Mammary epithelial cell (primary cell): ENCODE measurements at places on chromosomes 2 and 18. TPM values are rescaled to one million over a fixed set of nuclear protein-coding genes. Genes with fewer than 3 reads are reported as not detected.

GRCh38 chr2:163213661-163214081 lies 375.1 kb upstream of the KCNH7 start:
- DNase-seq: peak; percentile 89

- peak; percentile 68 for DNase-seq
These were observed 1011.8 kb upstream of the CDH2 start for GRCh38 chr18:29188760-29189159.

DNA sequence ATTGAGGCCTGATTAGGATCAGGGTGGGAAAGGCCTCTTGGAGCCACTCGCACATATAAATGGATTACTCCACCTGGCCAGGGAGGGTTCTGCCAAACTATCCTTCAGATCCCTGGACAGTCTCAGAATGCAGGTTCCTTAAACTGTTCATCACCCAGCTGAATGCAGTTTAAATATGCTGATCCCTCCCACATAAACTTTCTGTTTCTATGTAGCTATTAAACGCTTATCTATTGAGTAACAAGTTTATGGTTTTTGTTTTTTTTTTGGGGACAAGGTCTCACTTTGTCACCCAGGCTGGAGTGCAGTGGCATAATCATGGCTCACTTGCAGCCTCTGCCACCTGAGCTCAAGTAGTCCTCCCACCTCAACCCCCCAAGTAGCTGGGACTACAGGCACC lies 1.9 kb downstream of the CAD start:
- DNase-seq: no peak

DNA sequence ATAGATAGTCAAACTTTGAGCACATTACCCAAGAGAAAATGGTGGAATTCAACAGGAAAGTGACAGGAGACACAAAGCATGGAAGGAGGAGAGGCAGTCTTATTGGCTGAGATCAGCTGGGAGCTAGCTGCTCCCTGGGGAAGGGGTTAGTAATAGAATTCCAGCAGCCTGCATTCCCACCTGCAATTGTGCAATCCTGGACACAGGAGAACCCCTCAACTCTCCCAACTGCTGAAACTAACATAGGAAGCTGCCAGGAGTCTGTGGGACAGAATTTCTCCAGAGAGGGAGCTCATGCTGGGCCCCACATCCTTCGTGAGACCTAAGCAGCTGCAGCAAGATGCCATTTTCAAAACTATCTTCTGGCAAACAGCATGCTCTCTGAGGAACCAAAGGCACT lies 69.8 kb upstream of the ACVR1C start:
- DNase-seq: no peak

- no peak for DNase-seq
These were observed 99.0 kb downstream of the PRKCE start for GRCh38 chr2:45750484-45750883.

- no peak for DNase-seq
These were observed 12.7 kb downstream of the ZNF24 start for GRCh38 chr18:35331367-35332087.

Gene PLGLB1
- 1.7 TPM for total RNA-seq

DNA sequence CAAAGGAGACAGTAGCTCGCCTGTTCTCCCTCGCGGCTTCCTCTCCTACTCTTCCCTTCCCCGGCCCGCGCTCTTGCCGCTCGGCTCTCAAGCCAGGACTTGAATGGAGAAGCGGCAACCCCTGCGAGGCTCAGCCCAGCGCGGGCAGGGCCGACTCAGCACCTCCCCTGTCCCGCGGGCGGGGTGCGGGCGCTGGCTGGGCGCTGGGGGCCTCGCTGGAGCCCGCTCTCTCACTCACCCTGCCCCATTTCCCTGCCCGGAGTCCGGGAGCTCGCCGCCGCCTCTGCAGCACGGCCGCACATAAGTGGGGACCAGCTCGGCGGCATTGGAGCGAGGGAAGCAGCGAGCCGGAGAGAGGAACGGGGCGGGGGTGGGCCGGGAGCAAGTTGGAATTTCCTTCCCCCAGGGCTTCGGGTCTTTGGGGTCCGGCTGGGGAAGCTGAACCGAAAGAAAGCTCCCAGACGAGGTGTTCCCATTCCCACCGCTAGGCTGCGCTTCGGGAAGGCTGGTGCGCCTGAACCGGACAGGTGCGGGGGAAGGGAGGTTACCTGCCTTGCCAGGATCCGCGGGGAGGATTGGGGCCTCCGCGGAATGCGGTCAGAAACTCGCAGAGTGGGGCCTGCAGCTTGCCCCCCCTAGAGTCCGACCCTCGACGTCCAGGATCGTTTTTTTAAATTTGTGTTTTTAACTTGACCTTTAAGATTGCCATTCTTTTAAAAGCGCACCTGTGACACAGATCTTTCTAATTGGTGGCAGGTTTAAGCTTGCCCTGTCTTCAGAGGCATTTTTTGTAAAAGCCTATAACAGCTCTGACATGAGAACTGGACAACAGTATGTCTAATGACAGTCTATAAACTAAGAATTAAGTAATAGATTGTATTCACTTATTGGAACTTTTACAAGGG lies at the start of gene COBLL1:
Gene COBLL1, minus strand, starts transcription at position 105 of the 905 bp plus-strand sequence. CDS start 627 bp downstream, outside the sequence.
- DNase-seq: peak; percentile 87

DNA sequence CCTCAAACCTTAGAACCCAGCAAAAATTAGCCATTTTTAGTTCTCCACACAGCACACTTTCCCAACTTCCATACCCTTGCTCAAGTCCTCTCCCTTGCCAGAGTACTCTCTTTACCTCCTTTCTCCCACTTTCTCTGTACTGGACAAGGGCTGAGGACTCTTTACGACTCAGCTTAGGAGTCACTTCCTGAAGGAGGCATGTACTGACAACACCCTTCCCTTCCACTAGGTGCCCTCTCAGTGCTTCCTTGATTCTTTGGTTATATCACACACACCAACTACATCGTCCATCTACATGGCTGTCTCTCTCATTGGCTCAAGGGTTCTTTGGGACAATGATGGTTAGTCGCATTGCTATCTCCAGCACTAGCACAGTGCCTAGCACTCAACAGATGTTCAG lies 5.2 kb upstream of the C18orf63 start:
- peak; percentile 65 for DNase-seq

GRCh38 chr2:174121175-174121574 lies 127.2 kb downstream of the OLA1 start:
- peak; percentile 7 for DNase-seq

DNA sequence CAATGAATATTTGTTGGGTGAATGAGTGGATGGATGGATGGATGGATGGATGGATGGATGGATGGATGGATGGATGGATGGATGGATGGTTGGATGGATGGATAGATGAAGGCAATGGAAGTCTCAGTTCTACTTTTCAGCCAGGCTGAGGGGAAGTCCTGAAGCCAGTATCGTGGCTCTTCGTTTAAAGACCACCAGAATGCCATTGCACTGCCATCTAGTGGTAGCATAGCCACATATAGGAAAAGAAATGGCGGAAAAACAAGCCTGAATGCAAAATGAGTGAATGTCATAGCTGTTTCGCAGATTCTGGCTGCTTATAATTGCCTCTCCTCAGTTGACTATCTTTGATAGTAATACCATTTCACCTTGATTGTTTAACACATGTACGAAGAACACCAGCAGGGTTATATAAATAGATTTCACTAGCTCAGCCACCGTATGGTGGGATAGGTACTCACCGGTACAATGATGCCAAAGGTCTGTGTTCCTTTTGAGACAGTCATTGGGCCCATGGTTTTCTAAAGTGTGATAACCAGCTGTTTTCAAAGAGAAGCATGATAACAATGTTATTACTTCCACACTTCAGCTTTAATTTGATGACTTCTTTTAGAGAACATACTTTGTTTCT lies 62.3 kb upstream of the GREB1L start:
- DNase-seq: peak; percentile 42

Gene REG3A
- total RNA-seq: not detected

DNA sequence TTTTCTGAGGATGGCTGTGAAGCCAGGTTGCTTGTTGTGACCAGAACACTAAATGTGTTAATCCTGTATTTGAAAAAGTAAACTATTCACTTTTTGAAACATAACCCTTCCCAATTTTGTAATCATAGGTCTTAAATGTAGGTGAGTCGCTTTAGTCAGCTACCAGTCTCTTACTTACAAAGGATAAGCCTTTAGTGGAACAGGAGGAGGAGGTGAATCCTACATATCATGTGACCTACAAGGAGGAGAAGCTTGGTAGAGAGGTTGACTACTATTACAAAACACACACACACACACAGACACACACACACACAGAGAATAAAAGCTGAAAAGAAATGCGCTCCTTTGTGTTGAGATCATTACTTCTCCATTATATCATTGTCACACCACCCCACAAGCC lies 59.9 kb upstream of the SPAG16 start:
- DNase-seq: peak; percentile 33

- no peak for DNase-seq
These were observed 237.3 kb upstream of the MYT1L start for GRCh38 chr2:2568411-2568810.

DNA sequence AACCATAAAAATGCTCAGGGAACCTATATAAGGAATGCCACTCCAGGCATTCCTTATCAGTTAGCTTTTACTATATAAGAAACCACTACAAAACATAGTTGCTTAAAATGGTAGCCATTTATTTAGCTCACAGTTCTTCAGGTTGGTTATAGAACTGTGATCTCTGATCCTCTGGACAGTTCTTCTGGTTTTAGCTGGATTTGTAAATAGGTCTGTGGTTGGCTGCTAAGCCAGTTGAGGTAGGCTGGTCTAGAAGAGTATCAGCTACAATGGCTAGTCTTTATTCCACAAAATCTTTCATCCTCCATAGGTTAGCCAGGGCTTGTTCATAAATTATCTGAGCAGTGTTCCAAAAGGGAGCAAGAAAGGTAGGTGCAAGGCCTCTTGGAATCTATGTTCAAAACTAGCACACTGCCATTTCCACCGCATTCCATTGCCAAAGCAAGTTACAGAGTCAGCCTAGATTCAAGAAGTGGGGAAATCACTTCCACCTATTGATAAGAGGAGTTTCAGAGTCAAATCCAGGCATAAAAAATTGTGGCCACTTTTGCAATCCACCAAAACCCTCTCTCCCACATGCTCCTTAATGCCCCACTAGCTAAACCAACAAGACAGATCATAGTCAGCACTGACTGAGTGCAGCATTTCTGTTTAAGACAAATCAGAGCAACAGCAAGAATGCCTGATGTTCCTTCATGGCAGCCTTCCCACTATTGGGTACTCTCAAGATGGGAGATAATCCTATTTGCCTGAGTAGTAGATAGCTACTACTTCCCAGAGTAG lies 146.4 kb downstream of the IRS1 start:
- no peak for DNase-seq

DNA sequence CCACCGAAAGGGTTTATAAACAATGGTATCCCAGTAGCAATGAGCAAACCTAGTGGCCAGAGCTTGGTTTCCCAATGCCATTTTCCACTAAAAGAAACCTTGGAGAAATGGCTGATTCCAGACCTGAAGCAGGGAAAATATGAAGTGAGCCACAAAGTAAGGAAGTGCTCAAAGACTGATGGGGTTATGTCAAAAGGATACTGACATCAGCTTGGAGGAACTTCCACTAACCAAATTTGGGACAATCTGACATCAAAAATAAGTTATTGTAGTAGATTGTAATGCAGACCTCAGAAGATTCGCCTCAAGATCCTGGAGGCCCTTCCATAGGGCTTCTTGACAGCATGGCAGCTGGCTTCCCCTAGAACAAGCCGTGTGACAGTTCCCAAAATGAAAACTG lies 79.4 kb upstream of the SP3 start:
- DNase-seq: no peak

DNA sequence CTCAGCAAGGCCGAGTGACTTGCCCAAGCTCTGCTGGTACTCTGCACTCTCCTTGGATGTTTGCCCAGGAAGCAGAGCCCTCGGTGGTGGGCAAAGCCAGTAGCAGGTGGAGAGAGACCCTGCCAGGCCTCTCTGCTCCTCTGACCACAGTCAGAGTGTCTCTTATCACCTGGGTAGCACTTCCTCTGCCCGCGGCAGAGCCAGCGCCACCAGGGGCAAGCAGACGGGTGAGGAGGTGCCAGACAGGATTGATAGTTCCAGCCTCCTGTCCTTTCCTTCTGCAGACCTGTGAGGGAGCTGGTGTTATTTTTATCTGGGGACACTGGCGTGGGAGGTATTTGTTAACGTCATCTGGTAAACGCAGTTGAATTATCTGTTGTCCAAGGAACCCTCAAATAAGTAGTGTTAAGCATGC lies 152.9 kb downstream of the SMAD7 start:
- no peak for DNase-seq

DNA sequence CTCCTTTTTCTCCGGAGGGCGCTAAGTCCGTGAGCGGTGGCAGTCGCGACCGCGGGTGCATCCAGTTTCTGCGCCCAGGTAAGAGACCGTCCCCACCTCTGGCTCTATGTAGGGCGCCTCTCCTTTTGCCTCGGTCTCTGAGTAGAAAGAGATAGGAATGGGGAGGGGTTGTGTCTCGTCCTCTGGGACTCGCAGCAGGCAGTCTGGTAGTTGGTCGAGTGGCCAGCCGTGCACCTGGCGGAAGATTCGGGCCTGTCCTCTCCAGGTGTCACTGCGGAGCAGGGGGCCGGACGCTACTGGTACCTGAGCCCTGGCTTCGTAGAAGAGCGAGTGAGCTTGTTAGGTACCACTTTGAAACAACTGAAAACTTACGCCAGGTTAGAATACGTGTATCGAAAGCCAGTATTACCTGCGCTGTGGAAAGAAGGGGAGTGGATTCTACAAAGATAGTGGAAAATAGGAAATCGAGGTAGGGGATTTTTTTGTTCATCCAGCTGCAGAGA lies 403 bp downstream of the MAP2 start:
- DNase-seq: peak; percentile 45

Gene FIGN
- total RNA-seq: 2.5 TPM

- peak; percentile 45 for DNase-seq
These were observed 128.3 kb upstream of the ARHGAP28 start for GRCh38 chr18:6601241-6601640.

GRCh38 chr18:21894619-21895367 lies 154.2 kb downstream of the MIB1 start:
- no peak for DNase-seq

DNA sequence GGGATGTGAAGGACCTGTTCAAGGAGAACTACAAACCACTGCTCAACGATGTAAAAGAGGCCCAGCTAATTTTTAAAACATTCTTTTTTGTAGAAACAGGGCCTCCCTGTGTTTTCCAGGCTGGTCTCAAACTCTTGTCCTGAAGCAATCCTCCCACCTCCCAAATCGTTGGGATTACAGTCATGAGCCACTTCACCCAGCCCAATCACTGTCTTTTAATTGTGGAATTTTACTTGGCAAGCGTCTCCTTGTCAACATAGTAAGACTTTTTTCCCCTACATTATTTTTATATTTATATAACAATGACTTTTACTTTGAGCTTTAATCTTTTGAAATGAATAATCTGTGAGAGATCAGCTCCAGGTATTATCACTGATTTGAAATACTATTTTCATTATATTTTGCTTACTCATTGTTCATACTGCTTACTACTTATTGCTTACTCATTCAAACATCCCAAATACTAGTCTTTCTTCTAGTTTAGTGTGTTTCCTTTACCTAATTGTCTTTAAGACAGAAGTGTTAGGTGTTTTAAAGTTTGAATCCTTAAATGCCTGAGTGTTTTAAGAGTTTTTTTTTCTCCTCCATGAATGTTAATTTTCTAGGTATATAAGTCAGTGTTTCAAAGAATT lies 48.9 kb downstream of the PTPN4 start:
- no peak for DNase-seq

DNA sequence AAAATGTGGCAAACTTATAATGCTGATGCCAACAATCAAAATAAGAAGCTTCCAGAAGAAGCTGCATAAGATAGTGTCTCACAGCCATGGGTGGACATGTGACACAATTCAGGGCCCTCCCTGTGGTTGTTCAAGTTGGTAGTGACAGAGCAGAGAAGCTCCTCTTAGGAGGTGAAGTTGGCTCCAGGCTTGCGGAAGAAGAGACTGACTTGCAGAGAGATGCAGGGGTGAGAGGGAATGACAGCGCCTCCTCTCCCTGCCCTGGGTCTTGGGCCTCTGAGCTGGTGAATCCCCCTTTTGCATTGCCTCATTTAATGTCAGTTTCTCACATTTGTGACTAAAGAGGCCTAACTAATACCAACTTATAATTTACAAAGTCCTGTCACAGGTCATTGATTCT lies 23.0 kb upstream of the RHOB start:
- DNase-seq: no peak
